Stimulated activated CD4-positive, alpha-beta T cell treated with anti-CD3 and anti-CD28 coated beads, Interleukin-1b, Interleukin-23, amount 100 ng/mL, for 24 hours (primary cell): ENCODE measurements at places on chromosomes 2 and 18.

DNA sequence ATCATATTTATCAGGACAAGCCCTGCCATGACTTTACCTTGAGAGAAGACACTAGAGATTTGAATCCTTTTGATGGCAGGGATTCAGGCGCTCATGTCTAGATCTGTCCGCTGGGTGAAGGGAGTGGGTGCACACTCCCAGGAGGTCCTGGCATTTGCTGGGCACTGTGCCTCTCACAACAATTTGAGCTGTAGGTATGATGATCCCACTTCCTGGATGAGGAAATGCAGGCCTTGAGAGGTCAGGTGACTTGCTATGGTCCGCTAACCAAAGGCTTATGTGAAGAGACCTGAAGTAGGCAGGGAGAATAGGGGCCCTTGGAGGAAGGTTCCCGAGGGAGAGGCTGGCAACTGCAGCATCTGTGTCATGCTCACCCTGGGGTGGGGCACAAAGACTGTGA, 206.1 kb downstream of the HAUS1 start:
- no peak for DNase-seq

DNA sequence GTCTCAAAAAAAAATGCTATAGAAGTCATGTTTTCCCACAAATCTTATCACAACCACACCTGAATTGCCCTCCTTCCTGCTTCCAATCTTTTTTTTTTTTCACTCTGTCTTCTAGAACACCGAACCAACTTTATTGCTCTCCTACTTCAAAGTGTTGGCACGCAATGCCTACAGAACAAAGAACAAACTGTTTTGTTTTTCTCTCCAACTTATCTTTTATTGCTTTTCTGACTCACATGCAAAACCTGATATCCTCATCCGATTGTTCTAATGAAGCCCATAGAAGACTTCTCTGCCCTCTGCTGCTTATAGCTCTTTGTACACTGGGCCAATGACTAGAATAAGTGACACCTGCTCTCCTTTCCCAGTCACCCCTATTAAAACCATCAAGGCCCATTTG, 602.8 kb downstream of the EPHA4 start:
- no peak for DNase-seq

- no peak for DNase-seq
Observed at GRCh38 chr2:131590896-131591295, 63.2 kb downstream of the CCDC74A start.

DNA sequence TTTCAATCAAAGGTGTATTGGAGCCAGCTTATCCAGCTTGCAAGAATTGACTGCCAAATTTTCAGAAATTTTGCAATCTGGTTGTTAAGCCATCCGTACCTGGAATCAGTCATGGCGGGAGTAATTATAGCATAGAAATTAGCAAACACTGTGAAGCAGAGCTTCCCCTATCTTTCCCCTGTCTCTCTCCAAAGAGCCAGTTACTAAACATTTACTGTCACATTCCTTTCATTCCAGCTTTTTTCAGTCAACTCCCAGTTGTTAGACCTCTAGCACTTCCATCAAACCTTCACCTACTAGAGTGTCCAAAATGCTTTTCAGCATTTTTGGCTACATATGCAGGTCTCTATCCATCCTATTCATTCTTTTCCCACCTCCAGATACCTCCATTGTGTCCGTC, 137.4 kb downstream of the MC4R start:
- no peak for DNase-seq

DNA sequence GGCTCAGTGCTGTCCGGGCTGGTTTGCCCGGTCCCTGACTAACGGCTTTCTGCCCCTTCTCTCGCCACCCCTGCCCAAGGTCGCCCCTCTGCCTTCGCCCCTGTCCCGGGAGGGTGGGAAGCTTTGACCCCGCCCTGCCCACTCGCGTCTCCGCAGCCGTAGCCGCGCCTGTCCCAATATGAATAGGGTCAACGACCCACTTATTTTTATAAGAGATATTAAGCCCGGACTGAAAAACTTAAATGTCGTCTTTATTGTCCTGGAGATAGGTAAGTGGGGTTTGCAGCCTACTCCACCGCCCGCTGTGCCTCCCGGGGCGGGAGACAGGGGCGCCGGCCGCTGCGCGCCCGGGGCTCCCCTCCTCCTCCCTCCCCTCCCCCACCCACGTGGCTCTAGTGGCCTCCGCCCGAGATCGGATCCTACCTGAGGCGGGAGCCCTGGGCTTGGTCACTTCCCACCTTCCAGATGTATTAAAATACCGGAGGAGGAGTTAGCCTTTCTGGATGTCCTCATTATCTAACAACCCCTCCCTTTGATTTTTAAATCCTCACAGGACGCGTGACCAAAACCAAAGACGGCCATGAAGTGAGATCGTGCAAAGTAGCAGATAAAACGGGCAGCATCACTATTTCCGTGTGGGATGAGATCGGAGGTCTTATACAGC, 633 bp downstream of the NABP1 start:
- DNase-seq, result peak; percentile 69
